ENCODE measurements at places on chromosomes 6 and 20.

GRCh38 chr20:24891546-24892393 is 57.3 kb upstream of the CST7 start:
- no peak for DNase-seq

- no peak for DNase-seq
Observed at GRCh38 chr20:43842126-43843020, 72.3 kb upstream of the TOX2 start.

DNA sequence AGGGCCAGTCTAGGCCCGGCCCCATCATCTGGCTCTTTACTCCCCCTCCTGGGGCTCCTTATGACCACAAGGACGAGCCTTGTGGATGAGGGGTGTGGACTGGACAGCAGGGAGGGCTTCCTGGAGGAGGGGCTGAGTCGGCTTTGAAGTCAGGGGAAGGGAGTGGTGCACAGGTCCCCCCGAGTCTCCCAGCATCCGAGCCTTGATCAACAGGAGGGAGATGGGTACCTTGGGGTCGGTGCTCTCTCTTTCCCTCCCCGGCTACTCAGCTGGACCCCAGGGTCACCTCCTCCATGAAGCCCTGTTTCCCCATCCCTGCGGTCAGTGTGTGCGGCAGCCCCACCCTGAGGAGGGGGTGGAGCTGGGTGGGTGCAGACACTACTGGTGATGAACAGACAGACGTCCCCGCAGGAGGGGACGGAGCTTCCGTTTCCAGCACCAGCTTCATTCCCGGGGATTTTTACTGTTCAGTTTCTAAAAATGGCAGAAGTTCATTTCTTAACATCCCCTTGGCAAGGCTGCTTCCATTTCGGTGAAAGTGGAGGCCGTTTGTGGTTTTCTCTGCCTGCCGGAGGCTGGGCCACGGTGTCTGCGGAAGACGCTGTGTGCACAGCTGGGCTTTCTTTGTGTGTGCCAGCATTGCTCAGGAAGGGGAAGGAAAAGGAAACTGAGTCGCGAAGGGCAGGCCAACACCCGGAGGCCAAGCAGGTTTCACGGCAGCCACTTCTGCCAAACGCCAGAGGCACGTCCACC is 19.6 kb downstream of the NTSR1 start:
- peak; percentile 90 for DNase-seq

DNA sequence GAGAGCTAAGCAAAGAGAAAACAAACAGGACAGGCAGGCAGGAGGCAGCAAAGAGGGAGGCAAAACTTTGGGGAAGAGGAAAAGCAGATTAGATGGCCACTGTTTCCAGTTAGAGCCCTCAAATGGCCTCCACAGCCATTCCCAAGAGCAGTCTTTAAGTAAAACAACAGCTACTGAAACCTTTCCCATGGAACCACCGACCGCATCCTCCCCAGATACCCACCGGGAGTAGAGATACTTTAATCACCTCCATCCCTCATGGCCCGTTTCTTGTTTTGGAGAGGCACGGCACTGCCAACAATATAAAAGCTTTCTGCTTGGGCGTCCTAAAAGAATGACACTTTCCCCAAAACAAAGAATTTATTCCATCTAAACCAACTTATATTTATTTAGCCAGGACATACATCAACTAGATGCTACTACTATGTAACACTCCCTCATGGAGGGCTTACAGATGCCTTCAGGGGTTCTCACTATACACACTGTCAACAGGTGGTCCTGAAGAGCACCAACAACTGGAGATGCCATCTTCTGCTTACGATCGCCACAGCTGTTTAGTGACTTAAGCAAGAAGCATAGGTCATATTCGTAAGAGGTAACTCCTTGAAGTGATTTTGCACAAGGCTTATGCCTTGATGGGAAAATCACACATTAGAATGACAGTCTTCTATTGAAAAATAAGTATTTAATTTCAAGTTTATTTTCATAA is 43.4 kb downstream of the CNKSR3 start:
- DNase-seq, result no peak

DNA sequence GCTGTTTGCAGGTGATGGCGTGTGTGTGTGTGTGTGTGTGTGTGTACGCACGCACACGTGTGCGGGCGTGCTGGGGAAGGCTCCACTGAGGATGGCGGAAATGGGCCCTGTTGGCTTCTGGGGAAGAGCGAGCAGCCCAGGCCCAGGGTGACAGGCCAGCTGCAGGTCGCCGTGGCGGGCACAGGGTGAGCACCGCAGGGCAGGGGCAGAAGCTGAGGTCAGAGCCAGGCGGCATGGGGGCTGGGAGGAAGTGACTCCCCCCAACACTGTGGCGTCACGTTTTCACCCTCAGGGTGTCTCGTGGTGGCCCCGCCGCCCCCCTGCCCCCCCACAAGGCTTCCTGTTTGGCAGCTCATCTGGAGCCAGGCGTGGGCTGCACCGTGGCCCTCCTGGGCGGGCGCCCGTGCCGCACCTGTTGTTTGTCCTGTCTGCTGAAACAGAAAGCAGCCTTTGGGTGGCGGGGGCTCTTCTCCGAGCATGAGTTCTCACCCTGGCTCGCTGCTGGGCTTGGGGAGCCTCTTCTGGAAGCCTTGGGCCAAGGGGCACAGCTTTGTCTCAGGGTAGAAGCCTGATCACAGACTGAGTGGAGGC is 7.1 kb downstream of the RBM38 start:
- DNase-seq, result peak; percentile 72

DNA sequence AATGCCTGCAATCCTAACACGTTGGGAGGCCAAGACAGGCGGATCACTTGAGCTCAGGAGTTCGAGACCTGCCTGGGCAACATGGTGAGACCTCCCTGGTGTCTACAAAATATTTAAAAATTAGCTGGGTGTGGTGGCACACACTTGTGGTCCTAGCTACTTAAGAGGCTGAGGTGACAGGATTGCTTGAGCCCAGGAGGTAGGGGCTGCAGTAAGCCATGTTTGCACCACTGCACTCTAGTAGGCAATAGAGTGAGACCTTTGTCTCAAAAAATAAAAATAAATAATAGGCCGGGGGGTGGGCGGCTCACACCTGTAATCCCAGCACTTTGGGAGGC is 18.3 kb upstream of the RIPOR3 start:
- DNase-seq, result no peak

GRCh38 chr6:151412909-151413308 is 21.6 kb upstream of the ZBTB2 start:
- peak; percentile 60 for DNase-seq

GRCh38 chr6:126134491-126134890 is 148.2 kb downstream of the TRMT11 start:
- no peak for DNase-seq

- no peak for DNase-seq
Observed at GRCh38 chr20:62679978-62680589, 28.6 kb upstream of the NTSR1 start.

DNA sequence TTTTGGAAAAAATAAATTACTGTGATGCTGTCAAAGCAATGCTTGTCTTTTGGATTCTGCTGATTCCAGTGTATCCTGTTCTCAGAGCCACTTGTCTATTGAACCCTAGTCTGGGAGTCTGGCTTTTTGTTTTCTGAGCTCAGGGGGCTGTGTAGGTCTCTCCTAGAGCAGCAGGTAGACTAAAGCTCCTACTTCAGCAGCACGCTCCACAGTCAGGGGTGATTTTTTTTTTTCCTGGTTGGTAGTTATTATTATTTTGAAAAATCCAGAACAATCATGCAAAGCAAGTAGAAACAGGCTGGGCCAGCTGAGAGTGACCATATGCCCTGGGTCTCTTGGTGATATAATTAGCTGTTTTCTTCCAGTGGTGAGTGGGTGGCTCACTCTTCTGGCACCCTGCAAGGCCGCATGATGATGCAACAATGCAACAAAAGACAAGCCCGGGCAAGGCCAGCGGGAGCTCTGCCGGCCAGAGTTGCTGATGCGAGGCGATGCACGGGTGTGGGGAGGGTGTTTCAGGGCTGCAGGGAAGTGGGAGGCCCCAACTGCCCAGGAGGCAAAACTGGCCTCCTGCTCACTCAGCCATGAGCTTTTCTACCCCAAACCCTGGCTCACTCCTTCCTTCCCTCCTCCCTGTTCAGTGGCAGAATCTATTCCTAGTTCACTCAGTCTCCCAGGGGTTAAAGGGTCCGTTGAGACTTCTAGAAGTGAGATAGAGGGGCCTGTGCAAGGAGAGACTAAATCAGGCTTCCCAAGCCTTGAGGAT is 11.5 kb upstream of the CDKN1A start:
- peak; percentile 92 for DNase-seq

DNA sequence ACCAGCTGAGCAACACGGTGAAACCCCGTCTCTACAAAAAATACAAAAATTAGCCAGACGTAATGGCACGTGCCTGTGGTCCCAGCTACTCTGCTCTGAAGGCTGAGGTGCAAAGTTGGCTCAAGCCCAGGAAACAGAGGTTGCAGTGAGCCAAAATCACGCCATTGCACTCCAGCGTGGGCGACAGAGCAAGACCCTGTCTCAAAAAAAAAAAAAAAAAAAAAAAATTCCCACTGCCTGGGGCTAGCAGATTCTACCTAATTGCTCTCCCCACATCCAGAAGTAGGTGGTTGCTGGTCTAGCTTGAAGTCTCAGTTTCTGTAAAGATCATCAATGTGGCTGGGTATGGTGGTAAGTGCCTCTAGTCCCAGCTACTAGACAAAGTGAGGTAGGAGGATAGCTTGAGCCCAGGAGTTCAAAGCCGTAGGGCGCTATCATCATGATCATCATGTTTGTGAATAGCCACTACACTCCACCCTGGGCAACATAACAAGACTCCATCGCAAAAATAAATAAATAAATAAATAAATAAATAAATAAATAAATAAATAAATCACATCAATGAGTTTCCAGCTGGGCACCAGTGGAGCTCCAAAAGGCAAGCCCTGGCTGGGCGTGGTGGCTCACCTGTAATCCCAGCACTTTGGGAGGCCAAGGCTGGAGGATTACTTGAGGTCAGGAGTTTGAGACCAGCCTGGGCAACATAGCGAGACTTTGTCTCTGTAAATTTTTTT is 6.3 kb upstream of the AP5S1 start:
- no peak for DNase-seq
